ENCODE measurements at places on chromosomes 3 and 15. TPM values are rescaled to one million over a fixed set of nuclear protein-coding genes. Genes with fewer than 3 reads are reported as not detected.

DUOXA2 gene
- not detected for total RNA-seq

GPR149 gene
- not detected for total RNA-seq

CISH gene
- total RNA-seq = 0.51 TPM

AMOTL2 gene
- total RNA-seq = 130 TPM

SCG3 gene
- 0.60 TPM for total RNA-seq

ATP2C1 gene
- total RNA-seq = 136 TPM

IL16 gene
- total RNA-seq = 3.6 TPM

DNAH1 gene
- total RNA-seq = 5.6 TPM

SMCO1 gene
- not detected for total RNA-seq

PLIN1 gene
- under 0.01 TPM for total RNA-seq

DHX36 gene
- total RNA-seq = 29.3 TPM

CAND2 gene
- total RNA-seq = 2.4 TPM

GP9 gene
- not detected for total RNA-seq

KLHL40 gene
- not detected for total RNA-seq

LRRC31 gene
- total RNA-seq = not detected

GOLGA6A gene
- total RNA-seq = not detected

LRRIQ4 gene
- total RNA-seq = not detected

GNAT1 gene
- not detected for total RNA-seq

THAP10 gene
- total RNA-seq = 2.0 TPM

UCN2 gene
- not detected for total RNA-seq

ERICH6 gene
- total RNA-seq = not detected

CCR1 gene
- total RNA-seq = not detected

CFAP91 gene
- 0.14 TPM for total RNA-seq

SNUPN gene
- 23.6 TPM for total RNA-seq

KCNAB1 gene
- total RNA-seq = 0.17 TPM

EMC7 gene
- 37.1 TPM for total RNA-seq

CHSY1 gene
- 47.7 TPM for total RNA-seq

SCAANT1 gene
- total RNA-seq = not detected

MASP1 gene
- 2.3 TPM for total RNA-seq

DBR1 gene
- total RNA-seq = 16.0 TPM

ZNF660 gene
- total RNA-seq = 0.79 TPM

SLC28A2 gene
- total RNA-seq = not detected

GOLGA6D gene
- total RNA-seq = not detected

ZKSCAN7 gene
- 2.2 TPM for total RNA-seq

HRG gene
- not detected for total RNA-seq

RHCG gene
- not detected for total RNA-seq

CFAP161 gene
- 0.23 TPM for total RNA-seq

CPNE9 gene
- total RNA-seq = not detected

SOX14 gene
- not detected for total RNA-seq

DPPA4 gene
- not detected for total RNA-seq

ARHGAP11A gene
- total RNA-seq = 8.0 TPM

MYZAP gene
- total RNA-seq = 82.5 TPM

SHISA5 gene
- 133 TPM for total RNA-seq

CILP gene
- total RNA-seq = not detected

ANKDD1A gene
- 5.8 TPM for total RNA-seq

KNG1 gene
- not detected for total RNA-seq

RTP1 gene
- total RNA-seq = not detected

NANOGP8 gene
- not detected for total RNA-seq

SAXO2 gene
- total RNA-seq = 0.17 TPM

Data from dermis blood vessel endothelial cell (primary cell).